Foreskin fibroblast (primary cell): ENCODE measurements at places on chromosomes 2 and 18.

DNA sequence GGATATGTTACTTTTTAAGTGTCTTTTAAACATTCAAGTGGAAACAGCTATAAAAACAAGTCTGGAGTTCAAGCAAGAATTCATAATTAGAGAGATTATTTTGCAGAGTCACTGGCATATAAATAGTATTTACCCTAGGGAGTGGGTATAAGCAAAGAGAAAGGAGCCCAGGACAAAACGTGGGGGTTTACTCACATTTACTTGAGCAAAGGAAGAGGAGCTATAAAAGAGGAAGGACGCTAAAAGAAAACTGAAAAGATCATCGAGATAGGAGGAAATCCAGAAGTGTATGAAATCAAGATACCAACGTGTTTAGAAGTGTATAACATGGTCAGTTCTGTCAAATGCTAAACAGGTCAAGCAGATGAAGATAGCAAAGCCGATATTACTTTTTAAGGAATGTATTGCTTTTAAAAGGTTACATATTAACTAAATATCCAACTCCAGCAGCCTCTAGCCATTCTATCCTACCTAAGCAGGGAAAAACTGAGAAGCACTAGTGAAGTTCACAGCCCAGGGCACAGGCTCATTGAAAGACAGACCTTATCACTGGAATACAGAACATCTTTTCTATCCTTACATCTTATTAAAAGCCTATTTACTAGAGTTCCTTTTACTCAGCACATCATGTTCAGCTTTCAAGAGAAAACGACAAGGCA, 8.6 kb downstream of the KANSL1L start:
- DNase-seq = no peak

DNA sequence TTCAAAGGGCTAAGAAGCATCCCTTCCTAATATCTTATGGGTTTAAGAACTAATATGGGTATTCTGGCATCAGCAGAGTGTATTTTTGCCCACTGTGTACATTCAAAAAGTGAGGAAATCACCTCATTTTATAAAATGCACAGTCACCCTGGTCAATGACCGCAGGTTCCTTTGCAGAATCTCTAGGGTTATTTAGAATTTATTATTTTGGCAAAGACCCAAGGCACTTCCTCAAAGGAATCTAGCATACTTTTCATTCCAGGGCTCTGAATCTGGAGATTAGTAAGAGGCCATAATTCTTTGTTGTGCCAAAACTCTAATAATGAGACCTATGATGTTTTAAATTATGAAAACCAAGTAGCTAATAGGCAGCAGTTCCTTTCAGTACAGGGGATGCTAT, 27.2 kb upstream of the CDH2 start:
- DNase-seq = peak; percentile 62

GRCh38 chr18:24270937-24271380, 126.7 kb downstream of the OSBPL1A start:
- DNase-seq = peak; percentile 40

DNA sequence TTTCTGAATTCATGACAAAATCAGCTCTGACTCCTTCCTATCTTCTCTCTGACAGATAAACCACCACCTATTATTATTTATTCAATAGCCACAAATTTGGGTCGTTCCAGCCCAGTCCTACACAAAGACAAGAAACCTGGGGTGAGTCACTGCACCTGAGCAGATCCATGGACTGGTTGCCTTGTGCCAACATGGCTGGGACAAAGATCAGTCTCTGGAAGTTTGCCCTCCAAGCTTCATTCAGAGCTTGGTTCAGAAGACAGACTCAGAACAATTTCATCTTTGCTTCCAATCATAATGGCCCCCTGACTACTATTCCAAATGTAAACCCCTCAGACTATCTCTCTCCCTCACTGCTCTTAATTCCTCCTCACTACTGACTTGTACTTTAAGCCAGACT, 9.6 kb upstream of the EXOC6B start:
- DNase-seq = no peak

GRCh38 chr2:147390475-147390874, 454.4 kb upstream of the ACVR2A start:
- no peak for DNase-seq

DNA sequence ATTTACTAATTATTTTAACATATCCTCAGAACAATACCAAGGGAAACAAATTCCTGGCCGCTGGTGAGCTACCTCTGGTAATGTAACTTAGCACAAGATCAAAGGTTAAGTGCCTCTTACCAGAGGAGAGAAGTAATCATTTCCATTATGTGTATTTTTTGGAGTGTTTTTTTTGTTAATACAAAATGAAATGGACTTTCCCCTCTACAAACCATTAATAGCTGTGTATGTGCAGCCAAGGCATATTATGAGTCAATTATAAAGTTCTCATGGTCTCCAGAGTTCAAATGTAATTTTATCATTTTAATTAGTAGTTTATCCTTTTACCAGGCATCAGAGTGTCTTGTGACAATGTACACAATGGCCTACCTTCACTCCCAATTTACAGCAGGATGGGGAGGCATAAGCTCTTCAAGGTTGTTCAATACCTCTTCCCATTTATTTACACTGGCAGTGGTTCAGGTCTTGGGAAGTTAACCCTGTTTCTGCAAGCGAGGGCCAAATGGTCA, 242.2 kb downstream of the TGIF1 start:
- DNase-seq = no peak

GRCh38 chr2:205003288-205003687, 458.0 kb downstream of the PARD3B start:
- DNase-seq = no peak

GRCh38 chr2:11750422-11750821, 4.0 kb downstream of the LPIN1 start:
- DNase-seq = no peak

DNA sequence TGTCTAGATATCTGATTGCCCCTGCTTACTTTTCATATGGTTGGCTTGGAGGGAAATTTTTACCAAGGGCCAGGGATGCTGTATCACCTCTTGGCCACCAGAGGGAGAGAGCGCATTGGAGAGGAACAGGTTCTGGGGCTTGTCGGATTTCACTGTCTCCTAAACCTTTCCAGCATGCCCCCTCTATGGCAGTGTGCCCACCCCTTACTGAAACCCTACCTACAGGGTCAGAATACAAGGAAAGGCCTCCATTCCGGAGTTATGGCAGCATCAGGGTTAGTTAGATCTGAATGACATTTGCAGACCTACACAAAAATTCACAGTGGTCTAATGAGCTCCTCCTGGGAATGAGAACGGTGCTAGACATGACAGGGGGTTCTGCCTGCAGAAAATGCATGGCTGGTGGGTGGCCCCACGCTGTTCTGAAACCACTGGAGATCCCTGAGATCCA, 5.8 kb downstream of the SLC14A2 start:
- peak; percentile 72 for DNase-seq

DNA sequence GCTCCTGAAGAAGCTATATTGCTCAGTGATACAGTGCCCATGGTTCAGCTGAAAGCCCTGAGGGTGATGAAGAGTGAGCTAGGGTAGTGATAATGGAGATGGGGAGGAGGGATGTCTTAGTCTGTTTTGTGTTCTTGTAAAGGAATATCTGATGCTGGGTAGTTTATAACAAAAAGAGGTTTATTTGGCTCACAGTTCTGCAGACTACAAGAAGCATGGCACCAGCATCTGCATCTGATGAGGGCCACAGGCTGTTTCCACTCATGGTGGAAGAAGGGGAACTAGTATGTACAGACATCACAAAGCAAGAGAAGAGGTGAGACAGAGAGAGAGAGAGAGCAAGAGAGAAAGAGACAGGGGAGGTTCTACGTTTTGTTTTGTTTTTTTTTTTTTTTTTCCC, 417.3 kb upstream of the TRIB2 start:
- DNase-seq = no peak

- no peak for DNase-seq
Measured at GRCh38 chr2:196249860-196250259, 78.5 kb upstream of the STK17B start.

DNA sequence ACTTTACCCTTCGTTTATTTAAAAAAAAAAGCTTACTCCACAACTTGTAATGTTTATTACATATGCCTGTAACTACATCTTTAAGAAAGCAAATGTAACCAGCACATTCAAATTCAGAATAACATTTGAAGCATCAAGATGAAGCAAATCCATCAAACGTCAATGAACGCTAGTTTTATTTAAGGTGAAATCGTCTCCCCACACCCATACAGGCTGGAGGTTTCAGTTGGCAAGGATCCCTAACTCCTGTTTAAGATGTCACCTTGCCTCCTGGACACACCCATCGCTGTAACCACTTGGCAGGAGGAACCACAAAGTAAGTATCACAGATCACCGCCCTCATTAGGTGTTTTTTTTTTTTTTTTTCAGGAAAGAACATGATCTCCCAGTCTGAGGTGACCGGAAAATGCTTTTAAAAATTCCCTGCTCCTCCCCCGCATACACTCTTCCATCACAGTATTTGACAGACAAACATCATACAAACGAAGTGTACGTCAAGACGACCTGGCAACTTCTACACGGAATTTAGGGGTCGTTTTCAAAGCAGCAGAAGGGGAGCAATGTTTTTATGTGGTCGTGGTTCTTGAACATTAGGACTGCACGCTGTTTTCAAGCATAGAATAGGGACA, 19.7 kb upstream of the STPG4 start:
- peak; percentile 50 for DNase-seq

- no peak for DNase-seq
Measured at GRCh38 chr2:48548840-48549239, 18.9 kb downstream of the STON1 start.

- DNase-seq = no peak
Measured at GRCh38 chr2:120419955-120420354, 74.0 kb downstream of the INHBB start.

GRCh38 chr18:3321133-3321812, 59.3 kb downstream of the MYL12B start:
- DNase-seq = peak; percentile 76

DNA sequence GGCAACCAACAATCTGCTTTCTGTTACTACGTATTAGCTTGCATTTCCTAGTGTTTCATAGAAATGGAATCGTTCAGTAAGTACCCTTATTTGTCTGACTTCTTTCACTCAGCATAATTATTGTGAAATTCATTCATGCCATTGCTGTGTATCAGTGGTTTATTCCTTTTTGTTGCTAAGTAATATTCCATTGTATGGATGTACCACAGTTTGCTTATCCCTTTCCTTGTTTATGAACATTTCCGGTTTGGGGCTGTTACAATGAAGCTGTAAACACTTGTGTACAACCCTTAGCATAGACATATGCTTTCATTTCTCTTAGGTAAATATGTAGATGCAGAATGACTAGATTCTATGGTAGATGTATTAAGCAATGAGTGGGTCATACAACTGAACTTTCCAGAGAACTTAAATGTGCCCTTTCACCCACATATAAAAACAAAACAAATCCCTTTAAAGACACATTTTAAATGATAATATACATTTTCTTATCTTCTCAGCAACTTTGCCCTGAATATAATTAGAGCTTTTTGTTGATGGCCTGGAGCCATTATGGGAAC, 21.9 kb downstream of the FER1L5 start:
- no peak for DNase-seq

- DNase-seq = no peak
Measured at GRCh38 chr2:240528406-240529040, 29.3 kb downstream of the ANKMY1 start.

GRCh38 chr2:174711206-174711605, 53.1 kb downstream of the CHRNA1 start:
- no peak for DNase-seq

DNA sequence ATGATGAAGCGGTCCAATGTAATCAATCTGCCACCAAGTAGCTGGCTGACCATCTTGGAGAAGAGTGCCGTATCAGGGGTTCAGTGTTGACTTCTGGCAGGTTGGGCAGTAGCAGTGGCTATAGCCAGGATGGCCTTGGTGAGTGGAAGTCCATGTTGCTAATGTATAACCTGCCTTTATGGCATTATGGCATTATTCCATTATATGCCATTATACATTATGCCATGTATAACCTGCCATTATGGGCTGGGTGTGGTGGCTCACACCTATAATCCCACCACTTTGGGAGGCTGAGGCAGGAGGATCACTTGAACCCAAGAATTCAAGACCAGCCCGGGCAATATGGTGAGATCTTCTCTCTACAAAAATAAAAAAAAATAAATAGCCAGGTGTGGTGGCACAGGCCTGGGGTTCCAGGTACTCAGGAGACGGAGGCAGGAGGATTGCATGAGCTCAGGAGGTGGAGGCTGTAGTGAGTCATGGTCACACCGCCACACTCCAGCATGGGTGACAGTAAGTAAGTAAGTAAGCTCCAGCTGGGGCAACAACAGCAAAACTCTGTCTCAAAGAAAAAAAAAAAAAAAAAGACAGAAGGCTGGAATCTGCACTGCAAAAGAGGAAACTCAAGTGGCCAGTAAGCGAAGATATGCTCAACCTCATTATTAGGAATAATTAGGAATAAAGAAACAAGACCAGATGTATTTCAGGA, 24.4 kb upstream of the EMILIN2 start:
- no peak for DNase-seq
